ENCODE measurements at places on chromosomes 6 and 20.

DNA sequence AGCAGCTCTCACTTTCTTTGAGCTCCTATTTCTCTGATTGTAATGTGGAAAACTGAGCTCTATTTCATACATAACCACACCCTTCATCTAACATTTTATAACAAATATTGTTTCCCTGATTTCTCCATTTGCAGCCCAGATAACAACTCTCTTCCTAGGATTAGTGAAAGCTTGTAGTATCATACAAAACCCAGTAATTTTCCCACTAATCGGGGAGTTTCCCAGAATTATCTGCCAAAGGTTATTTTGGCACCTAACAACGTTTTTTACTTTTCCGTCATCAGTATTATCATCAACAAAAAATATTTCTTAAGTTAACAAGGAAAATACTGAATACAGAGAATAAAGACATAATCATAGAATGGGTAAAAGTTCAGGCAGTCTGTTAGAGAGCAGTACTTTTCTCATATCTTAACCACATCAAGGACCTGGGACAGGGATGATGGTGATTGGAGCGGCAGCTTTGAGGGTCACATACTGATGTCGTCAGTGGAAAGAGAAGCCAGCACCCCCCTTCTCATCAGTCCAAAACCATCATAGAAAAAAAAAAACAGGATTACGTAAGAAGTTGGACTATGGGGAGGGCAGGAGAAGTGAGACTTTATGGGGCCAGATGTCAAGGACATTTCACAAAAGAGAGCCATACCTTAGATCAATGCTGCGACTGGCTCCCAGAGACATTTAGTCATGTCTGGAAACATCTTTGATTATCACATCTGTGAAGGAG, 166.1 kb upstream of the TNFAIP3 start:
- DNase-seq, result no peak

GRCh38 chr6:160360955-160361354, 12.8 kb downstream of the SLC22A3 start:
- no peak for DNase-seq

DNA sequence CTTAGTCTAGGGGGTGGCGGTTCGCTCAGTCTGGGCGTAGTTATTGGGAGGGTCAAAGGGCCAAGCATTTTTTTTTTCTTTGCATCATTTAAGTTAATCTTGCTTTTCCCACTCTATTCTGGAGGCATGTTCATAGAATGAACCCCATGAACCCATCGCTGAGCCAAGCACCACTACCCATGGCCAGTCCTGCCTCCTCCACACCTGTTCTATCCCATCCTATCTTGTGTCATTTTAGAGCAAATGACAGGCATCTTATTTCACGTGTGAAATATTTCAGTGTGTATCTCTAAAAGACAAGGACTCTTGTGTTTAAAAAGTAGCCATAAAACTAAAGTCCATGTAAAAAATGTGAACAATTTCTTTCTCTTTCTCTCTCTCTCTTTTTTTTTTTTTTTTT, 13.9 kb downstream of the SRC start:
- DNase-seq, result no peak

DNA sequence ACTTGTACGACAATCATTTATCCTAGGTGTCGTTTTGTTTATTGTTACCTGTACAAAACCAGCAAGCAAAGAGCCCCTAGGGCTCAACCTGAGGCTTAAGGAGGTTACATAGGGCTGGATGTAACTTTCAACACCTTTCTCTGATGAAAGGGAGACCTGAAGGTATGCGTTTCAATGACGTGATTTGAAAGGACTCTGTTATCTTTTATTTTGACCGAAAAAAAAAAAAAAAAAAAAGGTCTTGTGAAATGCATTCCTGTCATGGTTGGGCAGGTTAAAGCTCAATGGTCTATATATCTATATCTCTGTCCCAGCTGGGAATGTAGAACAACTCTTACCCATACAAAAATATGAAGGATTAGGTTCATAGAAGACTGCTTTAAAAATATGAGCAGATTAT, 78.7 kb upstream of the SASH1 start:
- DNase-seq, result no peak

GRCh38 chr6:44020148-44020547, 107.1 kb downstream of the MRPL14 start:
- no peak for DNase-seq

DNA sequence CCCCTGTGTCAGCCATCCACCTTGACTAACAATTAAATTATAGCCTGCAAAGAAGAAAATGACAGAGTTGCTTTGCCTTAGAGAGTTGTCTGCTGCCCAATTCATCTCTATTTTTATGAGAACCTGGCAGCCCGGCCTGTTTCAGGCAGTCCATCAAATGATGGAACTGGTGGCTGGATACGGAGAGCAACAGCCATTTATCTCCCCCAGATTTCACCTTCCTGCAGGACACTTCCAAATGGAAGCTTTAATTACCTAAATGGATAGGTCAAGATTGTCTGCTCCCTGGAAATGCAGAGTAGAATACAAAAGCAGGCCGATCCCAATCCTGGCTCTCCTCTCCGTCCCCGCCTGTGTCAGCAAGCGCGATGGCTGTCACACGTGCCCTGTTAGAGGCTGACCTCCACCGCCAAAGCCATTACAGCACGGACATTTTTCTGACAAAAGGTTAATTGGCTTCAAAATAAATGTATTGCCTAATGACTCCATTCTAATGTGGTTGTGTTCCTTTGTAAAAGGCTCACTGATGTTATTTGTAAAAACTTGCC, 86.7 kb downstream of the PACRG start:
- no peak for DNase-seq

- DNase-seq, result no peak
Observed at GRCh38 chr6:87391334-87391733, 16.4 kb upstream of the CFAP206 start.

GRCh38 chr6:43074847-43075669, 1.1 kb upstream of the PTK7 start:
- DNase-seq, result no peak

- DNase-seq, result no peak
Observed at GRCh38 chr6:30793521-30794194, 49.3 kb upstream of the IER3 start.

DNA sequence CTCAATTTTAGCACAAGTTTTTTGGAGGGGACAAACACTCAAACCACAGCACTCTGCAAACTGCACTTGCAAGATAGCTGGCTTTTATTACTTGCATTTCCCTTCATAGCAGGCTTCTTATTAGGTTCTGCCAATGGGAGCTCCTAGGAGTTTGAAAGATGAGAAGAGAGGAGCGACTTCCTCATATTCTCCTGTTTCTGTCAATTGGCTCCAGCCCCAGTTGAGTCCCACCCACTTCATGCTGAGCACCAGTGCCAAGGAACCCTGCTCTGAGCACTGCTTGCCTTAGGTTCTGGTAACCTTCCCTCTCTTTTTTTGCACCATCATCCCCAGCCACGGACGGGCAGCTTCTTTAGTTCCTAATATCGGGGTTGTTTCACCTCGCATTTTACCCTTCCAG, 67.9 kb downstream of the PSMB1 start:
- no peak for DNase-seq

- no peak for DNase-seq
Observed at GRCh38 chr6:47631269-47631772, 67.1 kb upstream of the ADGRF4 start.

GRCh38 chr6:117456998-117457397, 25.5 kb upstream of the DCBLD1 start:
- no peak for DNase-seq

- DNase-seq, result no peak
Observed at GRCh38 chr6:150088481-150089154, 19.7 kb upstream of the ULBP3 start.

DNA sequence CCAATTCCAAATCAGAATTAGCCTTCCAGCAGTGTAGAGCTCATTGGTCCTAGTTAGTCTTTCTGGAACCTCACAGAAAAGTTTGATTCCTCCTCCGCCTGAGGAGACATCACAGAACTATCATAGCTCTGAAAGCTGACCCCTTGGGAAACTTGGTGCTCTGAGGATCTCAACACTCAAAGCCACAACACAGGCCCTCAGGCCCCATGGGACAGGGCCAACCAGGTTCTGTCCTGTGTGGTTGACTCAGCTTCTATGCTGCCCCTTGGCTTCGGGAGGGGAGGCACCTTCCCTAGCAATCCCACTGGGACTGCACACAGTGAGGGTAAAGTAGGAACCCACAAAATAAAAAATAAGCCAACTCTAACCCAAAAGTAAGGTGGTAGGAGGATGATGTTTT, 237.5 kb upstream of the ECI2 start:
- no peak for DNase-seq

DNA sequence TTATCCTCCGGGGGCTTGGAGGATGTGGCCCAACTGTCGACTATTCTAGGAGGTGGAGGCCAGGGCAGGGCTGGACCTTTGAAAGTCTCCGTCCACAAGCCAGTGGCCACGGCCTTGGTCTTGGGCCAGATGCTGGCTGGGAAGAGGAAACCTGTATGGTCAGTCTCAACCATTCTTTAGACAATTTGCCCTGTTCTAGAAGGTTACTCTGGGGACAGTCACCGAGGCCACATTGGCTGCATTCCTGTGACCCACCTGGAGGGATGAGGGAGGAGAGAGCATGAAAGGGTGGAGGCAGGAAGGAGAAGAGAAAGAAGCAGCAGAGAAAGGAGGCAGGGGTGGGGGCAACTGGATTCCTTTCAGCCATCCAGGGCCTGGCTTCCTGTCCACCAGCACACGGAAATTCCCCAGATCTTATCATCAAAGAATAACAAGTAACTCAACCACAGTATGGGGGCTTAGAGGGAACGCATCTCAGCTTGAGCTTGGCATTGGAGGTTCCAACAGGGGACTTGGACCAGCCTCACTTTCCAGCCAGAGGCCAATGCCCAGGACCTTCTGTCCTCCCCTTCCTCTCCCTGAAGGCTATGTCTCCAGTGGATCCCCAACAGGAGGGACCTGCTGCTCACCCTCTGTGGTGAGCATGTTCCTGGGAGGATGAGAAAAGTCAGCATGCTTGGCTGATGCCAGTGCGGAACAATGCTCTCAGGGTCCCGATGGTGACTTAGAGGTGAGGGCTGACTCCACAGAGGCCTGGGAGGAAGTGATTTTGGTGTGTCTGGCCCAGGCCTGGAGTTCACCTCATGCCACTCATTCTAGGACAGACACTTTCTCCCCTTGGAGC, 30.4 kb downstream of the TGM2 start:
- DNase-seq, result no peak

- no peak for DNase-seq
Observed at GRCh38 chr6:130547723-130548122, 181.9 kb downstream of the TMEM200A start.

DNA sequence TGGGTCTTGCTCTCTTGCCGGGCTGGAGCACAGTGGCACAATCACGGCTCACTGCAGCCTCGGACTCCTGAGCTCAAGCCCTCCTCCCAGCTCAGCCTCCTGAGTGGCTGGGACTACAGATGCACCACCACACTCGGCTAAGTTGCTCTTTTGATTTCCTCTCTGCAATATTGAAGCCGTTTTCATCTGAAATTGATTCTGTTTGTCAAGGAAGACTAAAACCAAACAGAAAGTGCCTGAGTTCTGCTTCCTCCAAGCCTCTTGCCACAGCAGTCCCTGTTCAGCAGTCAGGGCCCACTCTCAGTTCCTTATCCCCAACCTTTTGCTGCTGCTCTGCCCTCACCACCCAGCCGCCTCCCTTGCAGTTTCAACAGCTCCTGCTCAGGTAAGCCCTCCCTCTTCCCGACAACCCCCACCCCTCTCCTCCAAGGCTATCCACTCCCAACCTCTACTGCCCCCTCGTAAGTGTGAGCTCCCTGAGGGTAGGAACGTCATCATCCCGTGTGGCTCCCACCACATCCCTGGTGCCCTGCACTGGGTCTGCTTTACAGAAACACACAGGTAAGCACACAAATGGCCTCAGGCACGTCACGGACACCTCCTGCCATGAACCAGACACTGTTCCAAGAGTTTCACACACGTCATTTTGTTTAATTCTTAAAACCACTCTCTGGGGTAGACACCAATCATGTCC, 70.7 kb upstream of the TAB2 start:
- no peak for DNase-seq

- DNase-seq, result no peak
Observed at GRCh38 chr6:156269751-156270369, 507.3 kb upstream of the ARID1B start.

Measured in stimulated activated CD4-positive, alpha-beta T cell treated with anti-CD3 and anti-CD28 coated beads, Interleukin-15, amount 100 ng/mL, for 1 hour (primary cell).